ENCODE measurements at places on chromosomes 3 and 15.

DNA sequence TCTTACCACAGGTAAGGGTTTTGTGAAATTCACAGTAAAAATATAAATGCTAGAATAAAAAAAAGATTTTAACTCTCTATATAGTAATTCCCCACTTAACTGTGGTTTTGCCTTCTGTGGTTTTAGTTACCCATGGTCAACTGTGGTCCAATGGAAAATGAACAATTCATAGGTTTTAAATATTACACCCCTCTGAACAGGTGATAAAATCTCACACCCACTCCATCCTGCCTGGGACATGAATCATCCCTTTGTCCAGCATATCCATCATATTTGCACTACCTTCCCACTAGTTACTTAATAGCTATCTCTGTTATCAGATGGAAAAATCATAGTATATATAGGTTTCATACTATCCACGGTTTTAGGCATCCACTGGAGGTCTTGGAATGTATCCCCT is 49.2 kb downstream of the HDGFL3 start:
- no peak for DNase-seq

GRCh38 chr15:58489289-58490085 is 57.7 kb downstream of the LIPC start:
- DNase-seq, result no peak

DNA sequence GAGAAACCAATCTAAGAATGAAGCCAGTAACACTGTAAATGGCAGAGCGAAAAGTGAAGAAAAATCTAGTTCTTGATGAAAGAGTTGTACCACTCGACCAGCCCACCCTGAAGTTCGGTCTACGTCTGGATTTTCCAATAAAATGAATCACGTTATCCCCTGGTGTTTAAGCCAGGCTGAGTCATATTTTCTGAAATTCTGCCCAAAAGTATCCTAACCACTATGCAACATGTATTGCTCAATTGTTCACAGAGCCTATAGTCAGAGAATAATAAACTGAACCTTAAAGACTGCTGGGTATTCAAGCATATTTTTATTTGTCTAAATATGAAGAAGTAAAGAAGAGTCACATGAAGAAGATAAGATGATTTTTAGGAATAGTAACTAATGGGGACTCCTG is 245.7 kb downstream of the FGF12 start:
- DNase-seq, result no peak

DNA sequence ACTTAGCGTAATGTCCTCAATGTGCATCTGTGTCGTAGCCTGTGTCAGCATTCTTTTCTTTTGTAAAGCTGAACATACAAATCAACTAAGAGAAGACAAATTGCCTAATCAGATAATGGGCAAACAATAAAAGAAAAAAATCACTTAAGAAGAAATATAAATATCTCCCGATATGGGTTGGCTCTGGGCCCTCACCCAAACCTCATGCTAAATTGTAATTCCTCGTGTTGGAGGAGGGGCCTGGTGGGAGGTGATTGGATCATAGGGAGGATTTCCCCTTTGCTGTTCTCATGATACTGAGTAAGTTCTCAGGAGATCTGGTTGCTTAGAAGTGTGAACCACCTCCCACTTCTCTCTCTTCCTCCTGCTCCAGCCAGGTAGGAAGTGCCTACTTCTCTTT is 285.0 kb upstream of the LYSMD4 start:
- no peak for DNase-seq

- DNase-seq, result no peak
Measured at GRCh38 chr3:174170248-174170647, 688.9 kb upstream of the NAALADL2 start.

- DNase-seq, result no peak
Measured at GRCh38 chr3:61051666-61052065, 199.6 kb downstream of the FHIT start.

- no peak for DNase-seq
Measured at GRCh38 chr3:52527732-52528585, 5.7 kb downstream of the NT5DC2 start.

- no peak for DNase-seq
Measured at GRCh38 chr3:73408634-73409033, 216.1 kb downstream of the PDZRN3 start.
